ENCODE measurements at places on chromosomes 5 and 9.

DNA sequence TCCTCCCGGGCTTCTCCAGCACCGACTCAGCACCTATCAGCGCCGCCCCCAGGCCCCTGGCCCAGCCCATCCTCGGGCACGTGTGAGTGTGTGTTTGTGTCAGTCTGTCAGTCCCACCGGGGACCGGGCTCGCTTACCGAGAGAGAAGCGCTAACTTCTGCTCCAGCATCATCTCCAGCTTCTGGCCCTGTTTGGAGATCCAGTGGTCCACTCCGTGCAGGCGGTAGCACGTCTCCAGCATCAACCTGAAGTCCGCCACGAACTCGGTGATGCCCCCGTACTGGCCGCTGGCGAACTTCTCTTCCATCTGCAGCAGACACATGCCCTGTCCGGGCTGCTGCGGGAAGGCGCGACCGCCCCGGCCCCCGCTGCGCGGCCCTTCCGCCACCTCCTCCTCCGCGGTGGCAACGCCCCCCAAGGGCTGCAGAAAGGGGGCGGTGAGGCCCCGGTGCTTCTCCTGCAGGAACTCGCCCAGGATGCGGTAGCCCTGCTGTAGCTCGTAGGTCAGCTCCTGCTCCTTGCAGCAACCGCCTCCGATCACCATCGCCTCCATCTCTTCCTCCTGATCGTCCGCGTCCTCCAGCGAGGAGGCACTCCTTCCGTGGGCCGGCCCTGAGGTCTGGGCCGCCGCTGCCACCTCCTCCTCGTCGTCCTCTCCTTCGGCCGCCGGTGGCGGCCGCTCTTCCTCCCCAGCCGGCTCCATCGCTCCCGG lies 8.2 kb downstream of the RANBP6 start:
- DNase-seq, result peak; percentile 90

GRCh38 chr9:128819716-128820664 lies 1.7 kb downstream of the ENDOG start:
- peak; percentile 92 for DNase-seq

- DNase-seq, result no peak
Observed at GRCh38 chr5:54415896-54416601, 39.5 kb upstream of the HSPB3 start.

DNA sequence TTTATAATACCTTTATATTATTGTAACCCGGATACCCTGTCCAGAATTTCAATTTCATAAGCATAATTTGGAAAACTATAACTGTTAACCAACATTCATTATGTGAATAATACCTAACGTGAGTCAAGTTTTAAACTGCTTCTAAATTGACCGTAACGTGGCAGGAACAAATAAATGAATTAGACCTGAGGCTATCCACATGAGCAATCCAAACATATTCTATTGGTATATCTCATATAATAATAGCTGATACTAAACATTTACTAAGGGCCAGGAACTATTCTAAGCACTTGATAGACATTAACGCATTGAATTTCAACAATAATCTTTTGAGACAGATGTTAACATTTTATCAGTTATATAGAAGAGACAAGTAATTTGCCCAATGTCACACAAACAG lies 276.4 kb downstream of the MEF2C start:
- no peak for DNase-seq

DNA sequence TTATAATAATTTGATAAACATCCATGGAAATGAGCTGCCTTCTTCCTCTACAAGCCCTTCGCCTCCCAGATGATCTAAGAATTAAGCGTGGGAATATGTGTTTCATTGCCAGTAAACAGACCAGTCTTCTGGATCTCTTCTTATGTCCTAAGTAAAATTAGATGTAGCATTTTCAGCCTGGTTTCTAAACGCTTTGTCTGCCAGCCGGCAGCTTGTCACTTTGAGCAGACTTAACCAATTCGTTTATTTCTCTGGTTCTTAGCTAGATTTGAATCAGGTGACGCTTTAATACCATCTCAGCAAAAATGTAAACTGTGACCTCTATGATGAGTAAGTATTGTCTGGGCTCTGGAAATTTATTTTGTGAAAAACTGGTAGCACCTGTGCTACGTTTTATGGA lies 380.6 kb upstream of the NUDT12 start:
- no peak for DNase-seq

DNA sequence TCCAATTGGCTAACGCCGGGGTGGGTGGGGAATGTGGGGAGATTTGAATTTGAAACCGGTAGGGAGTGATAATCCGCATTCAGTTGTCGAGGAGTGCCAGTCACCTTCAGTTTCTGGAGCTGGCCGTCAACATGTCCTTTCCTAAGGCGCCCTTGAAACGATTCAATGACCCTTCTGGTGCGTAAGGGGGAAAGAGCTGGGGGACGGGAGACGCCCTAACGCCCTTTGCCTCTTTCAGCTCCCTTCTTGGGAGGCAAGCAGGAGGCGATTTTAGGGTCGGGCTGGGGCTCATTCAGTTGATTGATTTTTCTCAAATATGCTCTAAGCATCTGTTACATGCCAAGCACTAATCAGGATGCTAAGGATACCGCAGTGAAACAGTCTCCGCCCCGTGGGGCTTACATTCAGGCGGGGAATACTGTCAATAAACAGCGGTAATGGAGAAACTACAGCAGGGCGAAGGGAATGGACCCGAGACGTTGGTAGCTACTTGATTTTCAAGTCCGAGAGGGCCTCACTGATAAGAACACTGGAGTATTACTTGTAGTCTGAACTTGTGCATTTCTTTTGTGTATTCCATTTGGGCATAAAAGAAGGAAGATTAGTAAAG lies at the start of gene HMMR:
Gene HMMR, plus strand, starts transcription at position 71 of the 610 bp plus-strand sequence. Its CDS starts 61 bp downstream, at position 132.
- peak; percentile 89 for DNase-seq

DNA sequence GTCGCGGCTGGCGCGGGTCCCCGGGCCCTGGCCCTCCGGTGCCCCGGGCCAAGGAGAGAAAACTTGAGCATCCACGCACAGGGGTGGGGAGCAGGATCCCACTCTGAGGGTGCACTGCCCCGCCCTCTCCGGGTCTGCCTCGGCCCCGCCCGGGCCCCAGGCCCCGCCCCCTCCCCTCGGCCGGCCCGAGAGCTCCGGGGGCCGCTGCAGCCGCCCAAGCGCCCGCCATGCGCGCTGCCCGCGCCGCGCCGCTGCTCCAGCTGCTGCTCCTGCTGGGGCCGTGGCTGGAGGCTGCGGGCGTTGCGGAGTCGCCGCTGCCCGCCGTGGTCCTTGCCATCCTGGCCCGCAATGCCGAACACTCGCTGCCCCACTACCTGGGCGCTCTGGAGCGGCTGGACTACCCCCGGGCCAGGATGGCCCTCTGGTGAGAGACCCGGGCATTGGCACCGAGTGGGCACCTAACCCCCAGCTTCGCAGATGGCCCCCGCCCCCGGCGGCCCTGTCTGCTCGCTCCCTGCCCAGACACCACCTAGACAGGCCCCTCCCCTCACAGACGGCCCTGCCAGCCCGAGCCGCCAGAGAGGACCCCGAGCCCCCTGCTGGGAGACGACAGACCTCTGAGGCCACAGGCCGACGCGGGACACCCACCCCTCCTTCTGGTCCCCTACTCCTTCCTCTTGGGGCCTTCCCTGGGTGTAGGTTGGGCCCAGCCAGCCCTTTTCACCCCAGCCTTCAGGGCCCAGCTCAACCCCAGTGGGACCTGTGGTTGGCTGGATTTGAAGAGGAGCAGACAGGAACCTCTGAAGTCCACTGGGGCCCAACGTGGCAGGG lies at the start of gene CERCAM:
Gene CERCAM, plus strand, starts transcription at position 207 of the 831 bp plus-strand sequence. Its CDS starts 21 bp downstream, at position 228.
- peak; percentile 74 for DNase-seq

- DNase-seq, result no peak
Observed at GRCh38 chr5:66354422-66354821, 210.3 kb downstream of the SREK1 start.

DNA sequence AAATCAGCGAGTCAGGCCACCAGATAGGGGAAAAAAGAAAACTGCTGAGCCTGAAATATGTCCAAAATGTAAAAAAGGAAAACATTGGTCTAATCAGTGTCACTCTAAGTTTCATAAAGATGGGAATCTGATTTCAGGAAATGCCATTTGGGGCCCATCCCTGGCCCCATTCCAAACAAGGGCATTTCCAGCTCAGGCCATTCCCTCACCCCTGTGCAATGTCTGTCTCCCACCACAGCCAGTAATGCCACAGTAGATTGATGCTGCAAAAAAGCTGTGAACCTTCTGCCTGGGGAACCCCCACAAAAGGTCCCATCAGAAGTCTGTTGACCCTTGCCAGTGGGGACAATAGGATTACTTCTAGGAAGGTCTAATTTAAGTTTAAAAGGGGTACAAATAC lies 199.6 kb downstream of the YTHDC2 start:
- no peak for DNase-seq

- DNase-seq, result peak; percentile 28
Observed at GRCh38 chr9:94031380-94031779, 52.9 kb upstream of the PTPDC1 start.

- peak; percentile 91 for DNase-seq
Observed at GRCh38 chr9:137254624-137255447, at the start of gene NELFB. Gene NELFB (plus strand): TSS chr9:137255327.

DNA sequence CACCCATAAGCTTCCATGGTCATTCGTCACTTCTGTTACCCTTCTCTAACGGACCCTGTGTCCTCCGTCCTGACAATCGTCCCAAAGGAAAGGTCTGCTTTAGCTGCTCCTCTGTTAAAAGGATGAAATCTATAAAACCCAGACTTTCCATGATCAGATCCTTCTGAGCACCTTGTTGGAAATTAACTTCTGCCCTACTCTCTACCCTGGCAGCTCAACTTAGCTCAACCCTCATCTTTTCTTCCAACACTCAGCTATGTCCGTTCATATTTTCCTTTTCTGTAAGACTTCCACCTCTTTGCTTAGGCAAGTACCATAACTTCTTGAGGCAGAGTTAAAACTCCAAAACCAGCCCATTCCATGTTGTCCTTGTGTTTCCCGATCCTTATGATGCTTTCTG lies 205.4 kb downstream of the SPATA31A6 start:
- DNase-seq, result no peak

DNA sequence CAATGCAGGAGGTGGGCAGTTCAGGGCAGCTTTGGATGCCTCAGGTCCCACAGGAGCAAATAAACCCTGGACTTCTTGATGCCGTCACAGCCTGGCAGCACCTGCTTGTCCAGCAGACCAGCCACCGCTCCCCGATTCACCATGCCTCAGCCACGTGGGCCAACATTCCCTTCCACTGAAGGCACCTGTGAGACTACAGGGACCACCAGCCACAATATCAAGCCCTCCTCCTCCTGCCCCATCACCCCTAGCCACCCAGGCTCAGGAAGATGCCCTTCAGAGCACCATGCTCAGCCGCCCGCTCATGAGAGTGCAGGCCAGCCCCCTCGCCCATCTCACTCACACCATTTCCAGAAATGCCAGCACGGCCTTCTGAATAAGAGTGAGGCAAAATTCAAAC lies 234.7 kb downstream of the SYK start:
- no peak for DNase-seq

DNA sequence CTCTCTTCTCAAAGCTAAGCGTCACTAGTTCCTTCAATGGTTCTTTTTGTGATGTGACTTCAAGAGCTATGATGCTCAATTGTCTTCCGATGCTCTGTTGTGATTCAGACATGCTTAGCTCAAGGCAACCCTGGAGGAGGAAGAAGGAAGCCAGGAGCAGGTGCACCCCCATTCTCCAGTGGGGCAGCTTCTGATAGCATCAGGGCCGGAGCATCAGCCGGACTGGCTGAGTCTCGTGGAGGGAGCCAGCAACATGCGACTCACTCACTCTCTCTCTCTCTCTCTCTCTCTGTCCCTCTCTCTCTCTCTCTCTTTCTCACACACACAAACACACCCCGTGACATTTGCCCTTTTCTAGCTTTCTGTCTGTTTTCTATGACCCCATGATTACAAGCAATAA lies 140.2 kb downstream of the HSD17B3 start:
- DNase-seq, result no peak

GRCh38 chr5:172721455-172722326 lies 49.3 kb downstream of the DUSP1 start:
- DNase-seq, result no peak

DNA sequence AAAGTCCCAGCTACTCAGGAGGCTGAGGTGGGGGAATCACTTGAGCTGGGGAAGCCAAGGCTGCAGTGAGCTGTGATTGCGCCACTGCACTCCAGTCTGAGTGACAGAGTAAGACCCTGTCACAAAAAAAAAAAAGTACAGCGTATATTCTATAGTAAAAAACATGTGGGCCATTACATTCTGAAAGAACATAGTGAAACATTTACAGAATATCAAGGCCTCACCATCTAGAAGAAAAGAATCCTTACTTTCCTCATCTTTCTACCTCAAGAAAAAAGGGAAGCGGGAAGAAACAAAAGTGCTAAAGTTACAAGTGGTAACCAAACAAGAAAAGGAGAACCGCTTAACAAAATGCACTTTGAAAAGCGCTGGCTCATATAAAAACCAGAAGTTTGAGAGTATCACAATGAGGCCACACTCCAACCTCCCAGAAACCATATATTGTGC lies 5.7 kb upstream of the SYK start:
- no peak for DNase-seq

DNA sequence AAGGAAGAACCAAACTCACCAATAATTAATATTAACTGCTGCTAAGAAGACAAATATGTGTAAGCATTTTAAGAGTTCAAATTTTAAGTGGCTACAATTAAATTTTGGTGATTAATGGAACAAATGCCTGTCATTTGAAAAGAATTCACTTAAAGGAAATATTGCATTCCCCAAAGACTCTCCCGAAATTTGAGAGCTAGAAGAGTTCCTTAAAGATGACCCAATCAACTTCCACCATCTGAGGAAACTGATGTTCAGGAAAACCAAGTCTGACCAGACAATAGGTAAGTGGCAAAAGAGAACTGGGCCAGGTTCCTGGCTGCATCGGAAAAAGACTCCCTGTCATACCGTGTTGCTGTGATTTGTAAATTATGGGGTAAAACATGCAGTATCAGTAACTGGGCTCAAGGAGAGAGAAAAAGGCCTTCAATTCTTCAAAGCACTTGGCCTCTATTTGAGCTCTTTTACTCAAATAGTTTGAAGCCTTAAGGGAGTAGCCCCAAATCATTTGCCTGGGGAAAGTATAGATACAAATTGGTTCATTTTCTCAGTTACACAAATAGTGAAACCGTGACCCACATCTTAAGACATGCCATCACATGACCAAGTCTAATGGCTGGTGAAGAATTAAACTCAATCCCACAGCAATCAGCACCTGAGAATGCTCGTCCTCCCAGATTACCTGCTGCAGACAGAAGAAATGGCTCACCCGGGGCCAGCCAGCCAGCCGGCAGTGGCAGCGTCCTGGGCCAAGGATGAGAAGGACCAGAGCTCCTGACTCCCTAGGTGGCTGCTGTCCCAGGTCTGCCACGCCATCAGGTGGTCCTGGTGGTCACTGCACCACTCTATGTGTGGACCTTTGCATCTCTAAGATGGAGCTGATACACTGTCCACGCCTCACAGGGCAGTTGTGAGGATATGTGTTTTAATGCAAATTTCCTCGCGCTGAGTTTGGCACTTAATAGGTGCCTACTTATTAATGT lies 162.9 kb downstream of the TTLL11 start:
- DNase-seq, result peak; percentile 38

GRCh38 chr5:147822686-147823491 lies 8.6 kb downstream of the SPINK1 start:
- peak; percentile 79 for DNase-seq

GRCh38 chr5:137218471-137218870 lies 280.7 kb downstream of the SPOCK1 start:
- no peak for DNase-seq

Data from NCI-H82 (cell line).